DMS153 (cell line): ENCODE measurements at places on chromosomes 7 and 10.
A peak's percentile ranks its signal among the peaks of the same experiment; 100 is the strongest.

DNA sequence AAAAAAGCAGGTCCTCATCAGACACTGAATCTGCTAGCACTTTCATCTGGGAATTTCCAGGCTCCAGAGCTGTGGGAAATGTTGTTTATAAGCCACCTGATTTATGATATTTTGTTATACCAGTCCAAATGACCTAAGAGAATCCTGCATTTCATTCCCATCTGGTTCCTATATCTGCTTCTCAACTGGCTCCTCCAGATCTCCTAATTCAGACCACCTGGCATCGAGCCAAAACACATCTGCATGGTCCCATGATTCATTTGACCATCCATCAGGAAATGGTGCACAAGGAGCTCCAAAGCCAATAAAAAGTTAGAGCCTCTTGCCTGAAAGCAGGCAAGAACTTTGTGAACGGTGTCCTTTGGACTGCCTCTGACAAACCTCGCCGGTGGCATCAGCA lies 108.9 kb downstream of the IPMK start:
- no peak for DNase-seq

- no peak for DNase-seq
These were observed 19.1 kb downstream of the ABLIM1 start for GRCh38 chr10:114638821-114639625.

DNA sequence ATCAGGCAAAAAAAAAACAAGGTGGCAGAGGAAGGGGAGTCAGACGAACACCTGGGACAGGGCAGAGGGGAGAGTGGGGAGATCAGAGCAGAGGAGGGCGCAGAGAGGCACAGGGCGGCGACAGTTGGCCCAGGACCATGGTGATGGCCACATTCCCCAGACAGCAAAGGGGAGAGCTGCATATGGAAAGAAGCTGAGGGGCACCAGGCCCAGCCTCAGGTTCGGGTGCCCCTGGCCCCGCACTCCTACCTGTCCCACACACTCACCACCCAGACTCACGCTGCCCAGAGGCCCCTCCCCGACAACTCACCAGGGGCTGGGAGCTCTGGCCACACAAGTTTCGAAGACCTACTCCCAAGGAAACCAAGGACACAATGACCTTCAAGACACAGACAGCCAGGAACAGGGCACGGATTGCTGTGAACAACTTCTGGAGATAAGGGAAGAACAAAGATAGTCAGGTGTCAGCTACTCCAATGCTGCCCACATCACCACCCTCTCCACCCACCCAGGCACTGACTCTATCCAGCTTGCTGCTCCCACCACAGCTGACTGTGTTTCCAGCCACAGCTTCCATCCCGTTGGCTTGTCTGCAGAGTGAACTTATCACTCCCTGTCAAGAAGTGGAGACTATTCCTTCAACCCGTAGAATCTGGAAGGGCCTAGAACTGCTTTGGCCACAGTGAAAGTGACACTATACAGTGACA lies 8.3 kb downstream of the TMEM176B start:
- DNase-seq = no peak

- no peak for DNase-seq
These were observed 89.2 kb upstream of the CTTNBP2 start for GRCh38 chr7:117962366-117962994.

DNA sequence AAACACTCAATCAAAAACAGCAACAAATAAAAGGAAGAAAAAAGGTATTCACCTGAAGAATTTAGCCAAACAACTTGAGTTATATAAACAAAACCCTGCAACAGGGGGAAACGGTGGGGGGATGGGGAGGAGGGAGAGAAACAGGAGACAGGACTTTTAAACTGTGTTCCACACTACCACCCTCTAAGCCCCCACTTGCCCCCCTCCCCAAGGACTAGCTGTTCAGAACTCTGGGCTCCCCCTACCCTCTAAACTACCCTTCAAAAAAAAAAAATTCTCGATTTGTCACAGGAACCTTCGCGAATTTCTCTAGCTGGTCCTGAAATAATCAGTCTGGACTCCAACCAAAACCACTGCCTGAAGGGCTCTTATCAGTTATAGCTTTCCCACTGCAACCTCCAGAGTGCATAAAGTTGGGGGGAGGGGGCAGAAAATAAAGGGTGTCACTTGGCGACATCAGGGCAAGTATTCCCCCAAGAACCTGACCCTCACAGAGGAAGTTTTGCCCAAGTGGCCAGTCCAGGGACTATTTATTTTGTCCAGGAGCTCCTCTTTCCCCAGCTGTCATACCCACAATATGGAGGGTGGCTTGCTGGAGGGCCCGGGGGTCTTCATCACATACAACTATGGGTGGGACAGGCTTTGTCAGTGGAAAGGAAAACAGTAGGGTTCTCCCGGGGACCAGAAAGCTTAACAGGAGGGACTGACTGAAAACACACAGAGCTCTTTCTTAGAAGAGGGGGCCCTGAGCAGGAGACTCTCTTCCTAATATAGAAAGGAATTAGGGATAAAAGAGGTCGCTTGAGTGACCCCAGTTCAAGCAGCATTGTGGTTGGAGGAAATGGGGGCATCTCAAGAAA lies 1.3 kb downstream of the UBE2H start:
- no peak for DNase-seq

DNA sequence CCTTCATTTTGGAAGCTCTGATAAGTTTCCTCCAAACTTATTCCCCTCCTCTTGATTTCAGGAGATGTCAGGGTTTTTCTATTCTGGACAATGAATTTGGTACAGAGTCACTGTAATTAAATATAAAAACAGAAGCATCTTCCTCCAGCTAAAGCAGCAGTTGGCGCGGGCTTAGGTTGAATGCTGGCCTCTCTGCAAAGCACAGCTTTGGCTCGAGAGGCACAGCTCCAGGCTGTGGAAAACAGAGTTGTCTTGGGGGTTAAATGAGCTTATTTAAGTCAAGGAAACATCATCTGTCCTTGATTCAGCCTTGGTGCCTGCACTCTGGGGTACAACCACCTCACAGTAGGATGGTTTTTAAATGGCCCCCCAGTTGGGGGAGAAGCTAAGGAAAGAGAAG lies 35.0 kb upstream of the PDCD4 start:
- no peak for DNase-seq

DNA sequence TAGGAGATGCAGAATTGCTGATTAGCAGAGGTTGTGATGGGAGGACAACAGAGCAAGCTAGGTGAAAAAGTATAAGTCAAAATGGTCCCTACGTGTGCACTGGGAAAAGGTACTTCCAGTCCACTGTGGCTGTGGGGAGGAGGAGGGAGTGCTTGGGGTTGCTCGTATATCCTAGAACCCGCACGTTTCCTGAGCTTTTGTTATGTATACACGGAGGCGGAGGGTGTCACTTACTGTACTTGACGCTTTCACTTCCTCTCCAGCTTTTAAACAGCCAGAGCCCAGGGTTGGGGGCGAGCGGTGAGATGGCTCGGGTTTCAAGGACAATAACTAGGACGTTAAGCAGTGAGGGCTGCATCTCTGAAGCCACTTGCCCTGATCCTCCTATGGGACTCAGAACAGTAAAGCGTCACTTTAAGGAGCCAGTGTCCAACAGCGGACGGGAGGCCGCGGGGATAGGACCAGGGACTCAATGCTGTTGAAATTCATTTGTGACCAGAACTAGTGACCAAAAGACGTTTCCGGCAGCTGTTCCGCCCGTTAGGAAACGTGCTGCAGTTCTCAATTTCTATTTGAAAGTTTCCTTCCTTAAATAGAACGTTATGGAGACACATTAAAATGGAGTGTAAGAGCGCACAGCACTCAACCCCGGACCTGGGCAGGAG lies 985 bp upstream of the ETV1 start:
- peak; percentile 97 for DNase-seq

DNA sequence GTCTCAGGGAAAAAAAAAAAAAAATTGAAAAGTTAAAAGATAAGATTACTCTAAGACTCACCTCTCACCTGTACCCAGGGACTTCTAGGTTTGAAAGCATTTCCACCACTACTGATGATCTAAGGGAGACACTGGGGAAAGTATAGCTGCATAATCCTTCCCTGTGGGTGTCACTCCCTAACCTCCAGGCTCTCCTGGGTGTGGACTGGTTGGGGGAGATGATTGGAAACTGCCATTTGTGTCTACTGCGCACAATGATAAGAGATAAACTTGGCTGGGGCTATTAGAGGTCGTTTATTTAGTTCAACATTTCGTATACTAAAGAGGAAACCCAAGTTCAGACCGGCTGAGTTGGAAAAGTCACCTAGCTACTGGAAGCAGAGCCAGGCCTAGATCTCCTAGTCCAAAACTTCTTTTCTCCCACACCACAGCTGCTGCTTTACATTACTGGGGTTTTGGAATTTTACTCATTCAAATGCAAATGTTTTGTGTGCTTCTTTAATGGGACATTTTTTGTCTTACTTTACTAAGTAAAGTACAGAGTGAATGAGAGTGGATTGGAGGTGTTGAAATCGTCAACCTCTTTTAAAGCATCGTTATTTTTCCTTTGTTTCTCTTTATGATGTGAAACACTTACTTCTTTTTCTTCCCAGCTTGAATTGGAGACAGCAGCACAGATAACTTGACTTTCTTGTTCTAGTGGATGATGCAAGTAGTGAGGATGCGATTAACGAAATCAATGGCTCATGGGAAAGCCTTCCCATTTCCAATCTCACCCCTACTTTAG lies 22.3 kb upstream of the SEC61G start:
- DNase-seq = no peak

GRCh38 chr10:121450247-121450646 lies 148.0 kb downstream of the FGFR2 start:
- no peak for DNase-seq

GRCh38 chr10:9253121-9253520 lies 1198.6 kb downstream of the GATA3 start:
- DNase-seq = no peak

GRCh38 chr7:140696024-140696679 lies 356 bp upstream of the NDUFB2 start:
- peak; percentile 76 for DNase-seq

DNA sequence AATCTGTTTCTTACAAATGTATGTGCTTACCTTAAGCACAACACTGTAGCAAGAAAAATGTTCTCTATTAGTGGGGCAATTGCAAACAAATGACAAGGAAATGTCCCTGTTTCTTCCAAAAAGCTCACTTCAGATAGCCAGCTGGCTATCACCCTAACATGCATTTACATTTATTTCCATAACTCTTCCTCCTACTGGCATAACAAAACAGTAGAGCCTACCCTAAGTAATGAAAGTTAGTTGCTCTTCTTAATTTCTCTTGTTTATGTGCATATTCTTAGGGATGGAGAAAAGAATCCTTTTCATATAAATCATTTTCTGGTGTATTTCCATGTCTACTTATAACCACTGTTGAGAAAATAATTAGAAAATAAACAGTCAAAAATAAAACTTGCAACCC lies 100.4 kb downstream of the SGMS1 start:
- no peak for DNase-seq

- peak; percentile 8 for DNase-seq
These were observed 94.9 kb downstream of the LYZL2 start for GRCh38 chr10:30534465-30535144.

DNA sequence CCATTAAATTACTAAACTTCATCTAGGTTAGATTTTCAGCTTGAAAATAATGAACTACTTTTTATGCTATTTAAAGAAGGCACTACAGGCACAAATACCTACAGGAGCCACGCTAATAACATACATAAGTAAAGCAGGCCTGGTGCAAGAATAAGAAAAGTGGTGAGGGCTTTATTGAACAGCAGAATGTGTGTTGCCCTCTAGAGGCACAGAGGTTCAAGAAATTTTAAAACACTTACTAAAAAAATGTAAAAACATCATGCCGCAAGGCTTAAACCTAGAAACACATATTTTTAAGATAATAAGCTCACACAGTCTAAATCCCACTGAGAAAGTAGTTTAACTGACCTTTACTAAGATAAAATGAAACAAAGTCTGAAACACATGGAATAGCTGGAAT lies 20.3 kb downstream of the CACUL1 start:
- DNase-seq = no peak

DNA sequence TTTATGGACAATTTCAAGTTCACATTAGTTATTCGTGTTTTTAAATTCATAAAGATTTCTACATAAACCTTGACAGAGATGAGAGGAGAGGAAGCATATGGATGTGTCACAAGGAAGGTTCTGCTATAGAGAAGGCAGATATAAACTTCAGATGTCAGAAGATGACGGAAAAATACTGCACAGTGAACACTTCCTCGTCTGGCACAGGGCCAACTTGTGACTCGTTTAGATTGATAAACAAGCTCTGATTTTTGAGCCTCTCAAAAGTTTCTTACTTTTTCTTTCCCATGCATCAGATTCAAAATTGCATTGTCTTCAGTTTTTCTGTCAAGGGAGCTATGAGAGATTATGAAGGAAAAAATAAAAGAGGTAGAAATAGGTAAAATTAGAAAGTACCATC lies 156.4 kb upstream of the MINDY3 start:
- DNase-seq = no peak

- DNase-seq = no peak
These were observed 21.5 kb downstream of the POLL start for GRCh38 chr10:101566333-101567164.

- DNase-seq = no peak
These were observed 49.1 kb downstream of the PLCE1 start for GRCh38 chr10:94042834-94043175.

DNA sequence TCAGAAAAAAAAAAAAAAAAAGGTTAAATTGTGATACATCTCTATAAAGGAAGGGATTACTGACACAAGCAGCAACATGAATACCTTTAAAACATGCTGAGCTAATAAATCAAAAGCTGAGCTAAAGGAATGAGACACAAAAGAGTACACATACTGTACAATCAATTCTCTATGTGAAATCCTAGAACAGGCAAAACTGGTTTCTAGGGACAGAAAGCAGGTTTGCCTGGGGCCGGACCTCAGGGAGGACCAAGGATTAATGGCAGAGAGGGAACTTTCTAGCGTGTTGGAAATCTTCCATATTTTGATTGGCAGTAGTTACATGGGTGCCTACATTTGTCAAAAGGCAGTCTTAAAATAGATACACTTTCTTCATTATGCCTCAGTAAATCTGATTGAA lies 52.5 kb downstream of the KLRG2 start:
- peak; percentile 26 for DNase-seq

GRCh38 chr10:74213571-74214162 lies 62.6 kb downstream of the ADK start:
- peak; percentile 1 for DNase-seq

- DNase-seq = no peak
These were observed 34.1 kb upstream of the TES start for GRCh38 chr7:116176226-116176625.

GRCh38 chr10:116970050-116970449 lies 34.9 kb downstream of the SHTN1 start:
- no peak for DNase-seq

DNA sequence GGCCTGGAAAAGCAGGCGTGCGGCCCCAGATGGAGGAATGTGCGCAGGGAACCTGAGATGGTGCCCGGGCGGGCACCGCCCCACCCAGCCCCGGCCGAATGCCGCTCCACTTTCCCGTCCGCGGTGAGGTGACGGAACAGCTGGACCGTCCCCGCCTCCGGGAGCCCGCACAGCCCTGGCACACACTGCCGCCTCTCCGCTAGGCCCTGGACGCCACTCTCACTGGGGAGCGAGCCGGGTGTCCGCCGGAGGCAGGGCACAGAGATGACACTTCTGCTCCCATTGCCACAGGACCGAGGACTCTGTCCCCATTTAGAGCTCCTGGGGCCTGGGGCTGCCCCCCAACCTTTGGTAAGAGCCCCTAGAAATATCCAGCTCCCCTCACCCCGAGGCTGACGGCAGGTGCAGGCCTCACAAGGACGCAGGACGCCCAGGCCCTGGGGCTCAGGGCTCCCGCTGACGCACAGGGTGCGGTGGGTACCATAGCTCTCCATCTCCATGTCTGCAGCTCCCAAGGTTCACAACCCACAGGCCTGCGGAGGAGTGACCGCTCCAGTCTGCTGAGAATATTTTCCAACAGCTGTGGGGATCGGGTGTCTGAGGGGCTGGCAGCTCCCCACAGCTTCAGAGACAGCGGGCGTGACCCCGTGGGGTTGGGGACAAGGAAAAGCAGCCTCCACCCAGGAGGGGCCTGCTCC lies 52.2 kb upstream of the PDGFA start:
- DNase-seq = no peak
